Endodermal cell (in vitro differentiated cells): ENCODE measurements at places on chromosomes 7 and 10. TPM values are rescaled to one million over a fixed set of nuclear protein-coding genes. Genes with fewer than 3 reads are reported as not detected.

- no peaks in the 10 kb centered on the region for H3K27me3 ChIP-seq
- H3K4me1 ChIP-seq: no peaks in the 10 kb centered on the region
- no peak overlapping the region for H3K27ac ChIP-seq
- no peaks in the 10 kb centered on the region for H3K36me3 ChIP-seq
- no peak overlapping the region for H3K4me3 ChIP-seq
These were observed 482.6 kb upstream of the SEMA3A start for GRCh38 chr7:84677117-84677732.

GRCh38 chr7:158447506-158448171, 140.0 kb downstream of the PTPRN2 start:
- H3K4me3 ChIP-seq: no peak overlapping the region
- DNase-seq: peak; percentile 34
- H3K27me3 ChIP-seq: no peaks in the 10 kb centered on the region
- no peaks in the 10 kb centered on the region for H3K4me1 ChIP-seq
- H3K36me3 ChIP-seq: no peaks in the 10 kb centered on the region

DNA sequence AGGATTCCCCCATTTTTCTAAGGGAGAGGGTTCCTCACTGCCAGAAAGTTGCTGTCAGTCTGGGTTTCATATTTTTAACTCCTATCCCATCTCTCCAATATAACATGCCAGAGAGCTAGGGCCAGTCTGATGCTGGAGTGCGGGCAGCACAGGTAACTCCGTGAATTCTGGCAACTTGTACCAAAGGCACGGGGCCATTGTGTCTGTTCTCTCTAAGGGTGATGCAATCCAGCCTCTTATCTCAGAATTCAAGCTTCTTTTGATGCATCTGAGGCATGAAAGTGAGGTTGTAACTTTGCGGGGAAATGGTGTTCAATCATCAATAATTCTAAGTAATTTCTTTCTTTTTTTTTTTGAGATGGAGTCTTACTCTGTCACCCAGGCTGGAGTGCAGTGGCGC, 1074.4 kb downstream of the TYW1 start:
- no peaks in the 10 kb centered on the region for H3K27me3 ChIP-seq
- no peak overlapping the region for H3K4me3 ChIP-seq
- no peak for DNase-seq

GRCh38 chr10:13816195-13816925, 229.6 kb downstream of the PRPF18 start:
- H3K4me1 ChIP-seq: no peaks in the 10 kb centered on the region
- no peaks in the 10 kb centered on the region for H3K27me3 ChIP-seq
- H3K36me3 ChIP-seq: no peaks in the 10 kb centered on the region
- no peak overlapping the region for H3K4me3 ChIP-seq

DNA sequence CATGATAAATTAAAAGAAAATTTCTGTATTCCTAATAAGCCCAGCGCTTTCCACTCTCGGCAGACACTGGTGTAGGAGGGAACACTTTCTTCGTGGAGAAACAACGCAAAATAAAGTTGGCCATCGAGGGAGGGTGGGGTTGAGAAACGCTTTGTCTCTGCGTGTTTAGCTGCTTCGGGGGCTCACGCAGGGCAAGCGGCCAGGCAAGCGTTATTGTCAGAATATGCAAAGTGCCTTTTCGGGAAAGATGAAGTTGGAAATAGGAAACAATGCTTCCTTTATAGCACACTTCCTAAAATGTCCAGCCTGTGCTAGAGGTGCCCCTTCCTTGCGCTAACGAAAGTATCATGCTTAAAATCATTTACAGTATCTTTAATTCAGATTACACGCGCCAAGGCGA, 1.9 kb upstream of the EBF3 start:
- H3K4me1 ChIP-seq: peaks cover 9% of the 10 kb centered on the region
- DNase-seq: peak; percentile 49
- peaks cover 91% of the 10 kb centered on the region for H3K27me3 ChIP-seq
- peak overlapping the region; percentile 50 for H3K27ac ChIP-seq
- no peaks in the 10 kb centered on the region for H3K36me3 ChIP-seq

DNA sequence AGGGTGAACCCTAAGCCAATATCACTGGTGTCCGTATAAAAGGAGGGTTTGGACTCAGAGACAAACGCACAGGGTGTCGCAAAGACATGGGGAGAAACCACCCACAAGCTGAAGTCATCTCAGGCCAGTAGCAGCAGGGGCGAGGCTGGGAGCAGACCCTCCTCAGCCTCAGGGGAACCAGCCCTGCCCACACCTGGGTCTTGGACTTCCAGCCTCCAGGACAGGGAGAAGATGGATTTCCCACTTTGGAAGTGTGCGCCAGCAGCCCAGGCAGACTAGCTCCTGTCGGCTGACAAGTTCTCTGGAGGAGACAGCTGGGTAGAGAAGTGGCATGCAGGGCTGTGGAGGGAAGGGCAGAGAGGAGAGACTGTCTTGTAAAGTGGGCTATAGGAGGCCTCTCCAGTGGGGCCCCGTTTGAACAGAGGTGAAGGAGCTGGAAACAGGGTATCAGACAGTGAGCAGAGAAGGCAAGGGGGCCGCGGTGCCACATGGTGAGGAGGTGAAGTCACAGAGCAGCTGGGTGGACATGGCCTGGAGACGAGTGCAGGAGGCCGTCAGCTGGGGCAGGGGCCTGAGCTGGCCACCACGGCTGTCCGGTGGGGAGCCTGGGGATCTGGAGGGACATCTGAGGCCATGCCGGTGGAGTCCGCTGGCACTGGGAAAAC, 475.6 kb downstream of the PTPRN2 start:
- H3K4me3 ChIP-seq: no peak overlapping the region
- H3K36me3 ChIP-seq: no peaks in the 10 kb centered on the region
- no peaks in the 10 kb centered on the region for H3K27me3 ChIP-seq
- H3K4me1 ChIP-seq: no peaks in the 10 kb centered on the region
- H3K27ac ChIP-seq: no peak overlapping the region
- peak; percentile 35 for DNase-seq

GRCh38 chr7:2845034-2845592, 1.0 kb upstream of the GNA12 start:
- H3K27ac ChIP-seq: no peak overlapping the region
- H3K36me3 ChIP-seq: peaks cover 10% of the 10 kb centered on the region
- H3K4me3 ChIP-seq: peak overlapping the region; percentile 71
- H3K27me3 ChIP-seq: no peaks in the 10 kb centered on the region
- peaks cover 10% of the 10 kb centered on the region for H3K4me1 ChIP-seq

DNA sequence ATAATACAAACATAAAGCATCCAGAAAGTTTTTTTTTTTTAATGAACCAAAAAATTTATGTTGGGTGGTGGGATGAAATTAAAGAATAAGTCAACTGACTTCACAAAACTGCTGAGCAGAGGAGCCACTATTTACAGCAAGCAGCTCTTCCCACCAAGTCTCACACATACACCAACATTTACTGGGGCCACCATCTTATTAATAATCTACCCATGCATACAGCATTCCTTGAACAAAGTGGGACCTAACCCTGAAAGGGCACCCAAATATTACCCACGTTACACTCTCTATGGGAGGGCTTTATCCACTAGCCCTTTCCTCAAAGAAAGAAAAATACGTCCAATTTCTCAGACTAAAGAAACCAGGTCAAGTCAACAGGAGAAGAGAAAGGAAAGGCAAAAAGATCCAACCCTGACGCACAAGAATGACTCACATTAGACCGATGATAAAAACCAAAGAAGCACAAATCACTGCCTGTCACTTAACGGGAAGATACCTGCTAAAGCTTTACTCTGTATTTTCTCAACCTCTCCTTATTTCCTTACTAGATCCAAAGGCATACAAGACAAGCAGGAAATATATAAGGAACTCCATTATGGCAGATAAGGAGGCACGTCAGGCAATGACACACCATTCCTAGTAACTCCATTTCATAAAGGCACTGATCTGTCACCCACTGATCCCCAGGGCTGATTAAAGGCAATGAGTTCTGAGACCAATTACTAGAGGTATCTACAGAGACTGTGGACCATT, 141.8 kb upstream of the ASAH2 start:
- no peak overlapping the region for H3K4me3 ChIP-seq
- no peaks in the 10 kb centered on the region for H3K36me3 ChIP-seq
- H3K27ac ChIP-seq: no peak overlapping the region
- H3K27me3 ChIP-seq: no peaks in the 10 kb centered on the region

- no peaks in the 10 kb centered on the region for H3K36me3 ChIP-seq
- H3K27ac ChIP-seq: no peak overlapping the region
- H3K4me3 ChIP-seq: no peak overlapping the region
- H3K27me3 ChIP-seq: no peaks in the 10 kb centered on the region
These were observed 266.6 kb upstream of the GNAI1 start for GRCh38 chr7:79868010-79868409.

- H3K4me1 ChIP-seq: peaks cover 3% of the 10 kb centered on the region
- no peak for DNase-seq
- H3K27me3 ChIP-seq: no peaks in the 10 kb centered on the region
- no peak overlapping the region for H3K4me3 ChIP-seq
- no peak overlapping the region for H3K27ac ChIP-seq
These were observed 60.7 kb downstream of the R3HCC1L start for GRCh38 chr10:98195120-98195519.

GRCh38 chr10:13099666-13100348, at the start of gene OPTN:
Gene OPTN, plus strand, starts transcription at chr10:13100163. Its CDS starts 8,960 bp downstream, at chr10:13109123.
- H3K27ac ChIP-seq: peak within 1 kb of the TSS; percentile 73
- H3K36me3 ChIP-seq: no peaks in the 10 kb centered on the region
- peak within 1 kb of the TSS; percentile 97 for H3K4me3 ChIP-seq
- peak; percentile 95 for DNase-seq
- H3K27me3 ChIP-seq: no peaks in the 10 kb centered on the region
- no peaks in the 10 kb centered on the region for H3K4me1 ChIP-seq

SPDYE9 gene
- not detected in 2 replicates for total RNA-seq

DNA sequence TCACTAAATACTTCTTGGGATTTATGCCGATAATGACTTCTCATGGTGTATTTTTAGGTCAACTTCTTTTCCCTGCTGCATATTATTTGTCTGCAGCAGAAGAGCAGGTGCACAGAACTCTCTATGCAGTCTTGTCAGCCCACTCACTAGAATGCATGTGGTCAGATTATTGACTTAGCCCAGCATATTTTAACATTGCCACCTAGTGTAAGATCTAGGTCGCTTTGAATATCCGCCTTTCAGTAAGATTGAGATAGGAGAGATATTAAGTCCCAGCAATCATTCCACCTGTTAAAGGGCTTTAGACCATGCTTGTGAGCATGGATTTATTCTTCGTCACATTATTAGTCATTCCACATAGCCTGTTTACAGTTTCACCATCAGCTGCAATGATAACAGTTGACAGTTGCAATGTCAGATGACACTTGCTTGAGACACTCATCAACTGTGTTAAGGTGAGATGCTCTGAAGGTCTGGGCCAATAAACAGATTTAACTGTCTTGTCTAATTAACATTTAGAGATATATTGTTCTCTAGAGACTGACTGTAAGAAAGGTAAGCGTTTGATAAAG, 491.7 kb downstream of the ARL4A start:
- no peaks in the 10 kb centered on the region for H3K36me3 ChIP-seq
- no peak overlapping the region for H3K27ac ChIP-seq
- no peak for DNase-seq
- no peaks in the 10 kb centered on the region for H3K27me3 ChIP-seq
- no peaks in the 10 kb centered on the region for H3K4me1 ChIP-seq

GRCh38 chr7:92674379-92674778, 84.2 kb upstream of the FAM133B start:
- no peak for DNase-seq
- H3K4me3 ChIP-seq: no peak overlapping the region
- H3K36me3 ChIP-seq: peaks cover 23% of the 10 kb centered on the region
- no peaks in the 10 kb centered on the region for H3K27me3 ChIP-seq

- peak within 1 kb of the TSS; percentile 75 for H3K4me3 ChIP-seq
- peak within 1 kb of the TSS; percentile 53 for H3K27ac ChIP-seq
- peaks cover 67% of the 10 kb centered on the region for H3K27me3 ChIP-seq
- peak; percentile 89 for DNase-seq
- H3K4me1 ChIP-seq: no peaks in the 10 kb centered on the region
- no peaks in the 10 kb centered on the region for H3K36me3 ChIP-seq
These were observed at the start of gene HSPA12A for GRCh38 chr10:116742367-116743265. Gene HSPA12A, minus strand, starts transcription at chr10:116742566. Its CDS starts 97 bp downstream, at chr10:116742469.

PILRB gene
- total RNA-seq: 55.2 to 92.0 TPM (median 84.4 TPM) in 3 replicates

OR2A1 gene
- total RNA-seq: not detected in 2 replicates

- H3K4me1 ChIP-seq: no peaks in the 10 kb centered on the region
- no peak for DNase-seq
- H3K36me3 ChIP-seq: no peaks in the 10 kb centered on the region
These were observed 11.7 kb downstream of the ATP6V1F start for GRCh38 chr7:128874140-128875031.

GALNT17 gene
- total RNA-seq: 48.4 and 61.3 TPM in 2 replicates

GRCh38 chr7:47516985-47517600, 64.8 kb downstream of the TNS3 start:
- no peaks in the 10 kb centered on the region for H3K27me3 ChIP-seq
- H3K4me1 ChIP-seq: peaks cover 10% of the 10 kb centered on the region

CCL26 gene
- total RNA-seq: 1.1 to 1.3 TPM (median 1.2 TPM) in 3 replicates

DNA sequence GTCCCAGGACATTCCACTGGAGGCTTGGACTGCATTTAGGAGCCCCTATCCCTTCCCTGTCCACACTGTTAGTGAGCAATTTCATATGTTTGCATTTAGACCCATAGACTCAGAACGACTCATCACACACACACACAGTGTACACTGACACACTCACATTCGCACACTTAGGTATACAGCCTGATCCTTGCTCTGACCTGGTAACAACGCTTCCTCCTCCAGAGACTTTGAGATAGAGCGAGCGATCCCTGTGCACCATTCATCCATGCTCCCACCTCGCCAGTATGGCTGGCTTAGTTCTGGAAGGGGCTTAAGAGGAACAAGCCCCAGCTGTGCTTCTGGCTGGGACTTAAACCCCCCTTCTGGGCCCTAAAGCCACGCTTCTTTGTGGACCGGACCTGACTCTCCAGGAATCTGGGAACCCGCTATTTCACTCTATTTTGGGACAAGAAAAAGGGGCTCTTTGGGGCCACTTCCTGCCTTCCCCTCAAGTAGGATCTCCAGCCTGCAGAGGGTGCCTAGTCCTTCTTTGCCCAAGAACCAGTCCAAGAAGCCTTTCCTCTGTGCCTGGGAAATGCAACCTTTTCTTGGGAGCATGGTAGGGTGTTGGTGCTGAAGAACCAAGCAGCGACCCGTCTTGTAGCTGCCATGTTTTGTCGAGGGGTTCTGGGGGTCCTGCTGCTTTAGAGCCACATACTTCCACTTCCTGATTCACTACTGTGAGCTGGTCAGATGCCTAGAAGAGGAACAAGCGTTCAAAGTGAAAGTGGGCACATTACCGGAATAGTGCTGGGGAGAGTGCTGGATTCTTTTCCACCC, 1.1 kb upstream of the HOXA13 start:
- H3K36me3 ChIP-seq: no peaks in the 10 kb centered on the region
- H3K4me1 ChIP-seq: peaks cover 4% of the 10 kb centered on the region
- H3K27ac ChIP-seq: no peak overlapping the region
- H3K4me3 ChIP-seq: no peak overlapping the region
- peak; percentile 60 for DNase-seq
- peaks cover 97% of the 10 kb centered on the region for H3K27me3 ChIP-seq

DNA sequence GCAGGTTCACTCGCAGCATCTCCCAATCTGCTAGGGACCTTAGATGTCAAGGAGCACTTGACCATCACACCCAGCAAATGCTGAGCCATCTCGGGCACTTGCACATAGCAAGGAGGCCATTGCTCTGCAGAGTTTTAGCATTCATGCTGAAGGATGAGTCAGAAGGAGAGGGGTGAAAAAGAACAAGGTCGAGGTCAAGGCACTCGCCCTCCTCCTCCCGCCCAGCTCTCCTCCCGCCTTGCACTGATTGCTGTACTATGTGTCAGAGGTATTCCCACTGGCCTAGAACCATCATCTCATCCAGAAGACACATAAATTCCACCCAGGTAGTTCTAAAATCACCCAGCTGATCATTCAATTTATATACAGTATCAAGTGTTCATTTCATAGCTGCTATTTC, 255.1 kb upstream of the SP4 start:
- peaks cover 37% of the 10 kb centered on the region for H3K27me3 ChIP-seq
- no peak for DNase-seq
- no peaks in the 10 kb centered on the region for H3K36me3 ChIP-seq
- H3K27ac ChIP-seq: no peak overlapping the region
- H3K4me3 ChIP-seq: no peak overlapping the region
